ENCODE measurements at places on chromosomes 7 and 10.

DNA sequence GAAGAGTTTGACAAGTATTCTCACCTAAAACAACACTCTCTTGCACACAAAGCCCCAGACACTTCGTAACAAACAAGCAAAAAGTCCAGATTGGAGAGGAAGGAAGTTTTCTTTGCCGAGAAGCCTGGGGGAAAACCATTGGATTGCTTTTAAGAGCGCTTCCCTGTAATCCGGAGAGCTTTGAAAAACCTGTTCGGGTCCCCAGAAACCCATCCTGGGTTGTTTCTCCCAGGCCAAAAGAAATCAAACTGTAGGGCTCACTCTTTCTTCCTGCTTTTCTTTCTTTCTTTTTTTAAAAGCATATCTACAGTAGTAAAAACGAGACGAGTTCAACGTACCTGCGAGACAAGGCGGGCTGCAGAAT, 655 bp downstream of the SP8 start:
- DNase-seq = no peak

- DNase-seq = no peak
Observed at GRCh38 chr10:80611481-80612185, 73.9 kb downstream of the SH2D4B start.

GRCh38 chr10:10968257-10968588, 49.4 kb upstream of the CELF2 start:
- DNase-seq = no peak

DNA sequence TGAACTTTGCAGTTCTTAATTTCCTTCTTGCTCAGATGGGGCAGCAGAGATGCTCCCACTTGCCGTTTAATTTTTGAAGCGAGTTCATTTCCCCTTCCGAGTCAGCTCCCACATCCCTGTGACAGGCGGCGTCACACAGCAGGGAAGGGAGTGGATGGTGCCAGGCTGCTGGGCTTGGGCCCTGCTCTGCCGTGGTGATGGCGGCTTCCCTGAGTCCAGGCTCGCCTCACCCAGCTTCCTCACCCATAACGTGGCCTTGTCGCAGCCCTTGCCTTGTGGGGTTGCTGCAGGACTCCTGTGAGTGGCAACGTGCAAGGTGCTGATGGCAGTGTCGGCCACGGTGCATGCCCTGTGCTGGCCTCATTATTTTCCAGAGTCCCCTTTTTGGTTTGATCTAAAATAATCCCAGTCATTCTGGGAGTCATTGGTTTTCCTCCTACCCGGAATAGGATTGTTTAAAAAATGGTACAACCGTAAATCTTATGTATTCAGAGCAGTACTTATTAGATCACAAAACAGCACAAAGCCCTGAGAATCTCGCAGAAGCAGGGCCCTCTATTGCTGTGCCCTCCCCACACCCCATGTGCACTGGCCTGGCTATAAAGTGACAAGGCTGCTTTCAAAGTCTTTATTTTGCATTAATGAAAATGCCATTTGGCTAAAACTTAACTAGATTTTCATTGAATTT, 260.1 kb downstream of the WDR37 start:
- no peak for DNase-seq

DNA sequence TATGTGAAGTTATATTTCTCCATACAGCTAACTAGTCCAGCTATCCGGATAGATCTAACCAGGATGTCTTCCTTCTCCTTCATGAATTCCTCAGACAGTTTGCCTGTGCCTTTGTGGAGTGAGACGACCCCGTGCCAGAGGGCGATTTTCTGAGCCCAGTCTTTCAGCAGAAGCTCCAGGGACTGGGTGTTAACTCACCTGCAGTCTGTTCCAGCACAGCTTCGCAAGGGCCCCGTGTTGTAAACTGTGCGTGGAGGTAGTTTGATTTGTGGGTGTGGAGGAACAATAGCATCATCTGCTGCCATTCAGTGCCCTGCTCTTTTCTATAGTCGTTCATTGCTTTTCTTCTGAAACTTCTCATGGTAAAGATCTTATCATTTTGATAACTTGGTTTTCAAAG, 103.8 kb downstream of the INPP5A start:
- DNase-seq = no peak

DNA sequence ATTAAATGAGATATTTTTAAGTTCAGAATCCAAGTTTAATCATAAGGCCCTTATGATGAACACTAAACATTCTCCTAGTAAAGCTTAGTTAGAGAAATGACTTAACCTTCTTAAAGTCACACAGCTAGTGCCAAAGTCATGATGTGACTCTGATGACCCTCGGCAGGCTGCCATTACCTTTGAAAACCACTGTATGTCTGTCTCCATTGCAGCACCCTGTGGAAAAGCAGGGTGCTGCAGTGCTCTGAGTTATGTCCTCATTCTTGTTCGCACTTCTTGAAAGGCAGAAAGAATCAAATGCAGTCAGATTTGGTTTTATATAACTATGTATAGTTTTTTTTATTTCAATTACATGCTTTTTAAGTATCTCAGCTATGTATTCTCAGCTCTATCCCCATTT, 105.0 kb downstream of the PHTF2 start:
- DNase-seq = no peak

DNA sequence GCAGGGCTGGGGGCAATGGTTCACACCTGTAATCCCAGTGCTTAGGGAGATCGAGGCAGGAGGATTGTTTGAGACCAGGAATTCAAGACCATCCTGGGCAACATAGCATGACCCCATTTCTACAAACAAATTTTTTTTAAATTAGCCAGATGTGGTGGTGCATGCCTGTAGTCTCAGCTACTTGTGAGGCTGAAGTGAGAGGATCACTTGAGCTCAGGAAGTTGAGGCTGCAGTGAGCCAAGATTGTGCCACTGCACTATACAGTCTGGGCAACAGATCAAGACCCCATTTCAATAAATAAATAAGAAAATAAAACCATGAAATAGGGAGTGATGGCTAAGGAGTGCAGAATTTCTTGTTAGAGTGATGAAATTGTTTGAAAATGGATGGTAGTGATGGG, 8.9 kb downstream of the GRID2IP start:
- DNase-seq = no peak

DNA sequence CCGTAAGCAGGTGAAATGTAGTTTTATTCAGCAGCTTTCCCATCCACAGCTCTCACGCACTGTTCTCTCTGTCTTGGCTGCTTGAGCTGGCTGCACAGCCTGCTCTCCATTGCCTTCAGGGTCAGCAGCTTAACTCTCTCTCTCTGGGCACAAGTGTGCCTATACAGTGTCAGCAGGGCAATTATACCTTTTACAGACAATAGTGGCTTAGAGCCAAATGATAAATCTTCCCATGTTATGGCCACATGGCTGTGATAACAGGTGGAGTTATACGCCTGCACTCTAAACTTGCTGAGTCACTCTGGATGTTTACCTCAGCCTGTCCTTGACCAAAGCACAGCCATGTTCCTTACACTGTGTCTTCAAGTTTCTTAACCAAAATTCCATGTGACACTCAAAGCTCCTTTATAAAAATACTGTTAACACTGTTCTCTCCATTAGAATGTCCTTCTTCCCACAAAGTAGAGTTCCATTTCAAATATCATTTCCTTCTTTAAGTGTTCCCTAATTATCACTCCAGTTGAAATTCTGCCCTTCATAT, 6.1 kb downstream of the RNF133 start:
- no peak for DNase-seq

GRCh38 chr7:117401293-117402002, 25.8 kb downstream of the ASZ1 start:
- DNase-seq = no peak

- no peak for DNase-seq
Observed at GRCh38 chr7:17370901-17371585, 72.6 kb downstream of the AHR start.

DNA sequence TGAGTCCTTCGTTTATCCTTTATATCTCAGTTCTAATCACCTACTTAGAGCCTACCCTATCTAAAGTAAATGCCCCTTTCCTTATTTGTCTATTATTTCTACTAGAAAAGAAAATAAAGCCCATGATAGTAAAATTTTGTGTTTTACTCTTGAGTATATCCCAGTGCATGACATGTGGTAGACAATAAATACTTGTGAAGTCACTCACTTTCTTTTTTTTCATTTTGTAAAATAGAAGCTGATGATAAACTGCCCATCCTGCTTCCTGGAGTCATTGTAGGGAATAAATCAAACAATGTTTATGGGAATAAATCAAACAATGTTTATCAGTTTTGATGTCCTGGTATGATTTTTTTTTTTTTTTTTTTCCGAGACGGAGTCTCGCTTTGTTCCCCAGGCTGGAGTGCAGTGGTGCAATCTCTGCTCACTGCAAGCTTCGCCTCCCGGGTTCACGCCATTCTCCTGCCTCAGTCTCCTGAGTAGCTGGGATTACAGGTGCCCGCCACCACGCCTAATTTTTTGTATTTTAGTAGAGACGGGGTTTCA, 36.1 kb downstream of the BTRC start:
- no peak for DNase-seq

GRCh38 chr7:154172236-154172635, 120.0 kb downstream of the DPP6 start:
- no peak for DNase-seq

GRCh38 chr10:61786728-61787127, 114.8 kb upstream of the ARID5B start:
- DNase-seq = no peak

GRCh38 chr7:123570390-123571182, 13.0 kb upstream of the NDUFA5 start:
- no peak for DNase-seq

GRCh38 chr10:4596951-4597350, 229.1 kb upstream of the AKR1E2 start:
- no peak for DNase-seq

DNA sequence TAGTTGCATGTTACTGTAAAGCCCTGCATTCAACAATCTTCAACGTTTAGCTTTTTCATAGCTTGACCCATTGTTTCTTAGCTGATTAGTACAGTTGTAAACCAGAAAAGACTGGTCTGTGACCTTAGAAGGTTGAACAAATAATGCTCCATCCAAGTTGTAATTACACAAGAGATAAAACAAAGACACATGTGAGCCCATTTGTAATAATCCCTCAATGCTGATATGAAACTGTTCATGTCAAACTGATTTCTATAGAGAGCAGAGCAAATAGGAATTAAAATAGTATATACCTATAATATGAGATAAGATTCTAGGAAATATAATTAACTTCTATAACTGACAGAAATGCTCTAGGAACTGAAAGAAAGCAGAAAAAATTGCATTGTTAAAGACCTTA, 94.7 kb upstream of the SLC25A13 start:
- no peak for DNase-seq

GRCh38 chr7:149624419-149625339, 127.1 kb upstream of the ZNF746 start:
- peak; percentile 91 for DNase-seq

DNA sequence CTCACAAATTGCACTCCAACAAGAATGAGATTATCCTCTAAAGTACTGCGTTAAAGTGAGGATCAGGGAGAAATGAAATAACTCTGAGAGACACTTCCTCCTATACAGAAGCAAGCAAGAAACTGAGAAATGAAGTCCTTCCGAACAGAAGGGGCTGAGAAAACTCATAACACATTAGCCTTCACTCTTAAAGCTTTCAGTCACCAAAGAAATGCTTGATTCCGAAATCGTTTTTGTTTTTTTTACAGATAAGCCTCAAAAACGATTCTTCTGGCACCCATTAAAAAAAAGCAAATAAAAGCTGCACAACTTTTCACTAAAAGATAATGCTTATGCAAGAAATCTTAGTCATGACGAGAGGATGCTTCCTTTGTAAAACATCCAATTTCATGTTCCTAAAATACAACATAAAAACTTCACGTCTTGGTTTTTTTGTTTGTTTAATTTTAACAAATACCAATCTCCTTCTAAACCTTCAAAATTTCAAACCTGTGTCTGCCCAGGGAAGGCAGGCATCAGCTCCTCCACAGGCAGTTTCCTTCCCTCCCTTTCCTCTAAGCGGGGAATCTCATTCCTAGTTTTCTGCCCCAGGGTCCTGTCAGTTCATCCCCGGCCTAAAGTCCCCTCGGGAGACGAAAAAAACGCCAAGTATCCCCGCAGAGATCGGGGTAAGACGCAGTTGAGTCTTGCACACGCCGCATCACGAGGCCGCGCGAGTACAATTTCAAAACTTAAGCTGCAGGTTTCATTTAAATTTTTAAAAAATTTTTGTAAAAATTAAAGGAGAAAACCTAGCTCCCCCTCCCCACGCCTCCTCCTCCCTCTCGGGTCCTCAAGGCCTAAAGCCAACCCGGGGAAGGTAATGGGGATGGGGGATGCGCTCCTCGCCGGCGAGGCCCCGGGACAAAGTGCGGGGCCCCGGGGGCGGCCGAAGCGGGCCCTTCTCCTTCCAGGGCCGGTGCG, 1.1 kb downstream of the BAZ1B start:
- DNase-seq = peak; percentile 26

DNA sequence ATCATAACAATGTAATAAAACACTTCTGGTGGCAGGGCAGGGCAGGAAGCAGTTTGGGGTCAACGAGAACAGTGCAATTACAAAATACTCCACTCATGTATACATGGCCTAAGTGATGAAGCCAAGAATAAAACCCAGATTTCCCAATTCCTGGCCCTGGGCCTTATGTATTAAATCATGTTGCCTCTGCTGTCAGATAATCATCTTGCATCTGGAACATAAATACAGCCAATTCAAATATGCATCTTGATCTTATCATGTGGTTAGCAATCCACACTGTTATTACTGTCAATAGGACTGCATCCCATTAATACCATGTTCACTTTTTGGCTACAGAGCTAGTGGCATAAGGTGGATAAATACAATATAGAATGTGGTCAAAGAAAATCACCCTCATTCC, 186.5 kb upstream of the SLC25A13 start:
- no peak for DNase-seq

GRCh38 chr7:85156661-85157208, 30.1 kb downstream of the SEMA3D start:
- DNase-seq = no peak

DNA sequence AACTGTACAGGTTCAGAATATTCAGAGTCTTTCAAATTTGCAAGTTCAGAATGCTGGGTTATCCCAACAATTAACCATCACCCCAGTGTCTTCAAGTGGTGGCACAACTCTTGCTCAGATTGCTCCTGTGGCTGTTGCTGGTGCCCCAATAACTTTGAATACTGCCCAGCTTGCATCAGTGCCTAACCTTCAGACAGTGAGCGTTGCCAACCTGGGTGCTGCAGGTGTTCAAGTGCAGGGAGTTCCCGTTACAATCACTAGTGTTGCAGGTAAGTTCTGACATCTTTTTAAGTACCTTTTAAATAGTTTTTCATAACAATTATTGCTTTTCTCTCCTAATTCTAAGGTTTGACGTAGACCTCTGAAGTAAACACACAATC, 2.7 kb downstream of the SP4 start:
- no peak for DNase-seq

GRCh38 chr7:40887099-40887498, 752.3 kb downstream of the SUGCT start:
- no peak for DNase-seq

- no peak for DNase-seq
Observed at GRCh38 chr10:103769176-103769575, 86.2 kb downstream of the SH3PXD2A start.

DNA sequence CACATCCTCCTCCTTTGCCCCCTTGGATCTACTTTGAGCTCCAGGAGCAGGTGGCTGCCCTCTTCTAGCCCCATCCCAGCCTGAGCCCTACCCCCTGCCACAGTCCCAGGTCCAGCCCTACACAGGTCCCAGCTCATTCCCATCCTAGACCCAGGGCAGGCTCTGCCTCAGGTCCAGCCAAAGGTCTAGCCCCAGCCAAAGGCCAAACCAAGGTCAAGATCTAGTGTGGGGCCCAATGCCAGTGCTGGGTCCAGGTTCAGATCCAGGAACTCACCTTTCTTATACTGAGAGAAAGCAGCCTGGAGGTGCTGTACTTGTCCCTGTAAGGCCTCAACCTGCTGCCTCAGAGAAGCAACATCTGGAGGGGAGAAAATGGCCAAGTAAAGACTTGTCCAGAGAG, 8.5 kb downstream of the SFTPD start:
- DNase-seq = no peak

- DNase-seq = no peak
Observed at GRCh38 chr10:59621771-59622170, 87.9 kb downstream of the SLC16A9 start.
